ENCODE measurements at places on chromosomes 6 and 20.

GRCh38 chr20:21812379-21812778 is 106.9 kb downstream of the PAX1 start:
- DNase-seq, result peak; percentile 32

DNA sequence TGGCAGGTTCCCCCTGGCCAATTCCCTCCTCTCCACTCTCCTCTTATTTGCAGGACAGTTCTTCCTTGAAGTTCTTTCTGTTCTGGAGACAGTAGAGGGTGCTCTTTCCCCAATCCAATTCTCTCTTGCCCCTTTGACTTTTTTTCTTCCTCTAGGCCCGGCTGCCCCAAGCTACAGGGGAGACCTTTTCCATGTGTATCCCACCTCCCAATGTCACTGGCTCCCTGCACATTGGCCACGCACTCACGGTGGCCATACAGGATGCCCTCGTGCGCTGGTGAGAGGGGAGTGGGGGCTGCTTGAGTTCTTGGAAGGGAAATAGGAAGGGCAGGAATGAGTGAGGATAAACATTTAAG is 1.5 kb downstream of the VARS2 start:
- peak; percentile 73 for DNase-seq

DNA sequence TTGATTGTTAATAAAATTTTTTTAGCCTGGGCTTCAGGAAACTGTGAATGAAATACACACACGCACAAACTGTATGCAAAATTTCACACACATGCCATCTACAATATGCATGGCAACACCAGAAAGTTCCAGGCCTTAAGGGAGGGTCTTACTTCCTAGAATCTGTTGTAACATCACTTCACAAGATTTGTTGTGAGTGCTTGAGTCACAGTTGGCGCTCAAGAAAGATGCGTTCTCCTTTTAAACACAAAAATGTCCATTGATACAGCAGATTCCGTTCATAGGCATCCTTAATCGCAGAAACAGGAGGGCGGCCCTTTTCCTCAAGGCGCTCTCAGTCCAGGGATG is 485 bp upstream of the RTF2 start:
- DNase-seq, result no peak

GRCh38 chr20:38557174-38557573 is 23.8 kb upstream of the ADIG start:
- DNase-seq, result no peak

GRCh38 chr6:17869753-17870050 is 117.7 kb downstream of the KIF13A start:
- no peak for DNase-seq

DNA sequence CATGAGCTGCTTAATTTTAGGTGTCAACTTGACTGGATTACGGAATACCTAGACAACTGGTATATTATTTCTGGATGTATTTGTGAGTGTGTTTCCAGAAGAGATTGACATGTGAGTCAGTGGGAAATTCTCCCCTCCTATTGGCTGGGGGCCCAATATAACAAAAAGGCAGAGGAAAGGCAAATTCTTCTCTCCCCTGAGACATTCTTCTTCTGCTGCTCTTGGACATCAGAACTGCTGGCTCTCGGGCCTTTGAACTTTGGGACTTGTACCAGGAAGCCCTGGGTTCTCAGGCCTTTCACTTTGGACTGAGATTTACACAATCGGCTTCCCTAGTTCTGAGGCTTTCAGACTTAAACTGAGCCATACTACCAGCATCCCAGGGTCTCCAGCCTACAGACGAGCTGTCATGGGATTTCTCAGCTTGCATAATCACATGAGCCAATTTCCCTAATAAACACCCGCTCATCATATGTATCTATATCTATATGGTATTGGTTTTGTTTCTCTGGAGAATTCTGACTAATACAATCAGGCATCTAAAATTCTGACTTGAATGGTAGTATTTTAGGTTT is 7.6 kb upstream of the BTN3A3 start:
- no peak for DNase-seq

DNA sequence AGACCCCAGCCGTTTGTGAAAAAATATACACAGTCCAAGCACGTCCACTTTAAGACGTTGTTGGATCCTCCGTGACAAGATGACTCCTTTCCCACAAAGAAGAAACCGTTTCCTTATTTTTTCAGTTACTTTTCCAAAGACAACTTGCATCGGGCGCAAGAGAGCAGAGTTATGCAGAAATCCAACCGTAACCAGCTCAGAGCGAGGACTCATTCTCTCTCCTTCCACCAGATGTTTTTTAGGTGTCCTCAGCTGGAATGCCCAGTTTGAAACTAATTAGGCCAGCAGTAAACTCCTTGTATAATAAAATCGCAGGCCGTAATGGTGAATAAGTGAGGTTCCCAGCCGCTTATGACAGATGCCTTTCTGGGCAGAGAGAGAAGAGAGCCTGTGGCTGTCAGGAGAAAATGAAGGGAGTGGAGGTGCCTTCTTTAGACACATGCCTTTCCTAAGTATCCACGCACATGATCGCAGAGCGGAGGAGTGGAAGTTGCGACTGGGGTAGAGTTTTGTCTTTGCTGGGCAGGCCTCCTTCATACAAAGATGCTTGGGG is 2.8 kb downstream of the EYA2 start:
- DNase-seq, result no peak

GRCh38 chr6:17167327-17167979 is 65.6 kb downstream of the STMND1 start:
- DNase-seq, result no peak

- no peak for DNase-seq
Measured at GRCh38 chr20:6057691-6058090, 3.8 kb upstream of the LRRN4 start.

DNA sequence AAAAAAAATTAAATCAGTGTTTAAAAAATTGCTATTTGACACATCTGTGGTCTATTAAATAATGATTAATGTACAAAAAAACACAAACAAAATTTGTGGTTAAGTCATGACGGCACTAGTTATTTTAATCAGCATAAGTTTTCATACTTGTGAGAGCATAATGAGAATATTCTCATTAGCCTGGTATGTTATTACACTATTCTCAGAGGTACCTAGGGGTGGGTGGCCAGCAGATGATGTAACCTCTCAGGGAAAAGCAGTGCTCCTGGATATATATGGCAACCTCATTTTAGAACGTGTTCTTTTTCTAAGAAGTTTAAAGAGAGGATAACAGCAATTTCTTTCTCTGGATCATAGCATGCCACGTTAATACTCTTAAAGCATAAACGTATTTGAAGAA is 109.2 kb downstream of the GJA1 start:
- no peak for DNase-seq

Measured in DMS153 (cell line).